ENCODE measurements at places on chromosomes 5 and 9.
A peak's percentile ranks its signal among the peaks of the same experiment; 100 is the strongest.

- H3K4me3 ChIP-seq: no peak overlapping the region
- H3K27ac ChIP-seq: no peak overlapping the region
- DNase-seq: no peak
- no peaks in the 10 kb centered on the region for H3K27me3 ChIP-seq
- no peaks in the 10 kb centered on the region for H3K4me1 ChIP-seq
Measured at GRCh38 chr5:172564188-172564587, 76.9 kb upstream of the NEURL1B start.

- DNase-seq: no peak
- H3K36me3 ChIP-seq: no peaks in the 10 kb centered on the region
- H3K27ac ChIP-seq: no peak overlapping the region
- no peaks in the 10 kb centered on the region for H3K27me3 ChIP-seq
- H3K4me3 ChIP-seq: no peak overlapping the region
- no peaks in the 10 kb centered on the region for H3K4me1 ChIP-seq
Measured at GRCh38 chr5:66561256-66561990, 34.8 kb upstream of the MAST4 start.

GRCh38 chr9:109289931-109290330, 30.9 kb downstream of the EPB41L4B start:
- H3K27me3 ChIP-seq: no peaks in the 10 kb centered on the region
- DNase-seq: no peak
- H3K4me3 ChIP-seq: no peak overlapping the region
- no peaks in the 10 kb centered on the region for H3K36me3 ChIP-seq

- H3K27me3 ChIP-seq: peaks cover 4% of the 10 kb centered on the region
- DNase-seq: no peak
- H3K4me3 ChIP-seq: no peak overlapping the region
- H3K4me1 ChIP-seq: no peaks in the 10 kb centered on the region
Measured at GRCh38 chr5:59943452-59944113, 50.1 kb upstream of the PDE4D start.

DNA sequence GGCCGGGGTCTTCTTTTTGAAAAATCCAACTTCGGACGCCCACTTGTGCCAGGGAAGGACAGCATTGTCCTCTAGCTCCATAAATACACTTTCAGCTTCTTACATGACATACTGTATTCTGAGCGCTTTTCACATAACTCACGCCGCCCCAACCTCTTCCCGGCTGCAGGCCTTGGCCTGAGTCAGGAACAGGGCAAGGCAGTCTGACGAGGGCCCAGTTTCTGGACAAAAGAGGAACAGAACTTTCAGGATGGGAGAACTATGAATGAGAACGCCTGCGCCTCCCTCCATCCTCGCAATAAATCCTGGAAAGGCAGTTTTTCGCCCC, 650 bp downstream of the DCTN4 start:
- H3K27ac ChIP-seq: peak overlapping the region; percentile 76
- peaks cover 9% of the 10 kb centered on the region for H3K36me3 ChIP-seq
- DNase-seq: no peak
- no peaks in the 10 kb centered on the region for H3K27me3 ChIP-seq
- peak overlapping the region; percentile 62 for H3K4me3 ChIP-seq

DNA sequence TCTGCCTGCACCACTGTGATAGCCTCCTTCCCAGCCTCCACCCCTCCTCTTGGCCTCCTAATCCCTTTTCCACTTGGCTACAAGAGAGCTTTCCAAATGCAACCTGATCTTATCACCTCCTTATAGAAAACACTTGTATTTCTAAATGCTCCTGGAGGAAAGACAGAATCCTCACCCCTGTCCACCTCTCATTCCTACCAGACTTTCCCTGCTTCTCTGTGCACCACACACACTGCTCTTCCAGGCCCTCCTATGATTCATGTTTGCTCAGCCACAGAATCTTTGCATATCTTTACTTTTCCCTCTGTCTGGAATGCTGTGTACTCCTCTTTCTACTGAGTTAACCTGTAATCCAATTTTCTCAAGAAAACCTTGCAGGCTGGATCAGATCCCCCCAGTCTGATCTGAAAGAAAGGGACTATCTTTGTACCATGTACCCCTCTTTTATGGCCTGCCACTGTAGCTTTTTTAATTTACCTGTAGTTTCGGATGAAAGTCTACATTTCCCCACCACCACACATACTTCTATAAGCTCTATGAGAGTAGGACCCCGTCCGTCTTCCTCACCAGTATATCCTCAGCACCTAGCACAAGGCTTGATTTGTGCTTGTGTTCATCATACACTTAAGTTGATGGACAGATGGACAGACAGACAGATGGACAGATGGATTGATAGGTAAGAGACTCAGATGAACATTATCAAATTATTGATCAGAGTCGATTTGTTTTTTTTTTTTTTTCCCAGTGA, 95.3 kb downstream of the GALNT10 start:
- H3K4me1 ChIP-seq: peaks cover 43% of the 10 kb centered on the region
- H3K36me3 ChIP-seq: no peaks in the 10 kb centered on the region
- DNase-seq: peak; percentile 59
- no peaks in the 10 kb centered on the region for H3K27me3 ChIP-seq
- H3K27ac ChIP-seq: peak overlapping the region; percentile 95

DNA sequence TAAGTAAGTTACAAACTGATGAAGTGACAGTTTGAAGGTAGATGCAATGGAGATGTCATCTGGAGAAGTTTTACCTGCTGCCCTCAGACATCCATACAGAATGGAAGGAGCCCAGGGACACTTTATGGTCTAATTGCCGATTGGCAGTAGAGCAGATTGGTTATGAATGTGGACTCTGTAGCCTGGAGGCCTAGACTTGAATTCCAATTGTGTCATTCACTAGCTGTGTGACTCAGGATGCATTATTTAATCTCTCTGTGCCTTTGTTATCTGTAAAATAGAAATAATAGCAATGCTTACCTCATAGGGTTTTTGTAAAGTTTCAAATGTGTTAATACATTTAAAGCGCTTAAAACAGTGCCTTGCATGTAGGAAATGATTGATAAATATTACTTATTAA, 5.2 kb upstream of the TCERG1 start:
- no peak overlapping the region for H3K4me3 ChIP-seq
- no peaks in the 10 kb centered on the region for H3K36me3 ChIP-seq
- H3K27ac ChIP-seq: no peak overlapping the region

DNA sequence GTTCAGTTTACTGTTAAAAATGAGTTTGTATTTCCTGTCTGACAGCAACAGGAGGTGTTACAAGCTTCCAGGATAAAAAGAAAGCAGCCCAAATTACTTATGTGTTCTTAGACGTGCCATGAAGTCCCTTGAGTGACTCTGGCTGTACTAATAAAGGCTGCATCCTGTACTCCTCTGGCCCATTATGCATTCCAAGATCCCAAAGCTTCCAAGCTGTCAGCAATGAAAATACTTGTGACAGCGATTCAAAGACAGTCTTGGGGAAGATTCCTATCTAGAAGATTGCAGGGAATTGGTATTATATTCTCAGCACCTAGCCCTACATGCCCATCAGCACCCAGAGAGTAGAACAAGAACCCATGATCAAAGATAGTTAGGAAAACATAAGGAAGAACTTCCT, 281.6 kb upstream of the TRPC7 start:
- no peak overlapping the region for H3K27ac ChIP-seq
- no peak overlapping the region for H3K4me3 ChIP-seq
- H3K27me3 ChIP-seq: no peaks in the 10 kb centered on the region
- H3K4me1 ChIP-seq: no peaks in the 10 kb centered on the region
- DNase-seq: no peak

DNA sequence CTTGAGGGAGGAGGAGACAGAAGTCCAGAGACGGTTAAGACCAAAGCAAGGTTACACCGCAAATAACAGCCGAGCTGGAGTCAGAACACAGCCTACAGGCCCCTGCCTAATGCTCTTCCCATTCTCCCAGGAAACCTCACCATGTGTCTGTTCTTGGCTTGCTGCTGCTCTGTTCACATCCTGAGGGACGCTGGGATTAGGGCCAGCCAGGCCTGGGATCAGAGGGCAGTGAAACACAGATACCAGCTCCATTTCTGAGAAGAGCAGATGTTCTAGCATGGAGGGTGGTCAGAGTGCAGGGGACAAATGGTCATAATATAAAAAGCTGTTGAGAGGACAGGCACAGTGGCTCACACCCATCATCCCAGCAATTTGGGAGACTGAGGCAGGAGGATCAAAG, 124.8 kb upstream of the LARP1 start:
- H3K27ac ChIP-seq: no peak overlapping the region
- no peak for DNase-seq
- H3K4me1 ChIP-seq: no peaks in the 10 kb centered on the region
- no peaks in the 10 kb centered on the region for H3K36me3 ChIP-seq
- peaks cover 2% of the 10 kb centered on the region for H3K27me3 ChIP-seq

DNA sequence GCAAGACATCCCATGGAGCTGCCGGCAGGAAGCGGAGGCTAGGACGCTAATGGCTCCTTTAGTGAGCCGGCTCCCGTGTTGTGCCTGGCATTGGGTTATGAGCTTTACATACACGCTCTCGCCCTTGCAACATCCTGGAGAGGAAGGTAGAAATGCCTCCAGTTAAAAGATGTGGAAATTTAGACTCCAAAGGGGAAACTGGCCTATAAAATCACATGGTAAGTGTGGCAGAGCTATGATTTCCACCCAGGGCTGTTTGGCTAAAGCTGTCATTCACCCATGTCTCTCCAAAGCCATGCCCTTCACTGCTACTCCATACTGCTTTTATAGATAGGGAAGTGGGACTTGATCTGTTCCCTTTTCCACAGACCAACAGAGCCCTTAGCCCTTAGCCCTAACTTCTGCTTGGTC, 5.2 kb downstream of the GM2A start:
- peaks cover 5% of the 10 kb centered on the region for H3K4me1 ChIP-seq
- no peak for DNase-seq
- H3K27me3 ChIP-seq: no peaks in the 10 kb centered on the region
- no peak overlapping the region for H3K27ac ChIP-seq

DNA sequence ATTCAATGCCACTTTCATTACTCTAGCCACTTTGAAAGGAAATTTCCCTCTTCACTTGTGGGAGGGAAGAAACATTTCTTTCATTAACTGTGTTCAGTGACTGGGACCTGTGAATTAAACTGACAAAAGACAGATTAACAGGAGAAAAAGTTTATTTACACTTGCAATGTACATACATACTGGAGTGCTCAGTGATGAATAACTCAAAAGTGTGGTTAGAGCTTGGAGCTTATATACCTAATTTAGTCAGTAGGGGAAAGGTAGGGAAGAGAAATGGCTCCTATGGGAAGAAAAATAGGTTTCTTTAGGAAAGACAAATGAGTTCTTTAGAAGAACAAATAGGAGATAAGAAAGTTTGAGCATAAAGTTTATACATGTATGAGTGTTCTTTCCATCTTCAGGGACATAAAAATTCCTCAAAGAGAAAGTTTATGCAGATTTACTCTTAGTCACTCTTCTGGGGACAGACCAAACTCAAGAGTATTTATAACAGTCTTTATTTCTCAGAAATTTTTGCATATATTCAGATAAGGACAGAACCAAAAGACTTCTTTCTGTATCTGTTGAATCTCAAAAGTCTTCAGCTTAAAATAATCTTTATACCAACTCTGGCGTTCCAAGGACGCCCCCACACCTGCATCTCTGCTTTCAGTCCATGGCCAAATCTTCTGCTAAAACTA, 120.0 kb upstream of the RAI14 start:
- H3K36me3 ChIP-seq: no peaks in the 10 kb centered on the region
- H3K27me3 ChIP-seq: no peaks in the 10 kb centered on the region
- H3K4me3 ChIP-seq: no peak overlapping the region
- no peak for DNase-seq

GRCh38 chr5:82309091-82309531, 31.0 kb upstream of the RPS23 start:
- H3K27ac ChIP-seq: no peak overlapping the region
- peaks cover 7% of the 10 kb centered on the region for H3K4me1 ChIP-seq
- H3K4me3 ChIP-seq: no peak overlapping the region
- no peaks in the 10 kb centered on the region for H3K27me3 ChIP-seq

GRCh38 chr5:145008876-145009530, 826.1 kb downstream of the PRELID2 start:
- no peak for DNase-seq
- H3K36me3 ChIP-seq: no peaks in the 10 kb centered on the region
- no peaks in the 10 kb centered on the region for H3K4me1 ChIP-seq
- no peak overlapping the region for H3K4me3 ChIP-seq

- no peaks in the 10 kb centered on the region for H3K27me3 ChIP-seq
- DNase-seq: no peak
- H3K36me3 ChIP-seq: no peaks in the 10 kb centered on the region
- H3K4me1 ChIP-seq: peaks cover 36% of the 10 kb centered on the region
- H3K4me3 ChIP-seq: no peak overlapping the region
Measured at GRCh38 chr9:127863191-127863621, 8.7 kb upstream of the ENG start.

GRCh38 chr5:89071941-89072331, 189.0 kb upstream of the MEF2C start:
- H3K27ac ChIP-seq: no peak overlapping the region
- H3K4me1 ChIP-seq: no peaks in the 10 kb centered on the region
- H3K27me3 ChIP-seq: no peaks in the 10 kb centered on the region
- DNase-seq: no peak
- no peak overlapping the region for H3K4me3 ChIP-seq

DNA sequence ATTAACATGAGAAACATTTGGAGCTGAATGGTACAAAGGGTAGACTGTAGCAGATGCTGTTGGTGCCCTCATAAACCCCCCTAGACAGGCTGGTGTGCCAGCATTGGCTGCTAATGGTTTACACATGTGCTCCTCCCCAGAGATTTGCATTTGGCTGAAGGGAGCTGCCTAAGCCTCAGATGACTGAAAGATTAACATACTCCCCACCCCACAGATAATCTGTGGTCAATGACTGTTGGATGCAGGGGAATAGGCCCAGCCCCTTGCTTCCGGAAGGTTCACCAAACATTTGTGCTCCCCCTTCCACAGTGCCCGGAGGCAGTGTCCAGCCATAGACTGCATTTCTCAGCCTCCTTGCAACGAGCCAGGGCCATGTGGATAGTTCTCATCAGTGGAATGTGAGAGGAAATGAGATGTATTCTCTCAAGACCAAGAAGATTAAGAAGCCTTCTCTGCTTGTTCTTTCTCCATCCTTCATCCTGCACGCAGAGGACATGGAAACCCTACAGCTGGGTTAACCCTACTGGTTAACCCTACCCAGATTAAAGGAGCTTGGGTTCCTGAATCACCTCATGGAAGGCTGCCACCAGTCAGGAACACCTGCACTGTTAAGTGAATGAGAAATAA, 79.6 kb downstream of the PHAX start:
- H3K27me3 ChIP-seq: peaks cover 11% of the 10 kb centered on the region
- H3K36me3 ChIP-seq: no peaks in the 10 kb centered on the region
- DNase-seq: no peak
- H3K4me3 ChIP-seq: no peak overlapping the region
- H3K27ac ChIP-seq: no peak overlapping the region

- H3K36me3 ChIP-seq: no peaks in the 10 kb centered on the region
- H3K27ac ChIP-seq: no peak overlapping the region
- peaks cover 9% of the 10 kb centered on the region for H3K4me1 ChIP-seq
- H3K4me3 ChIP-seq: no peak overlapping the region
Measured at GRCh38 chr9:35355939-35356338, 134.0 kb upstream of the RUSC2 start.
